ENCODE measurements at places on chromosomes 7 and 10.

- DNase-seq, result no peak
Observed at GRCh38 chr10:124722798-124723783, 21.1 kb downstream of the FAM53B start.

DNA sequence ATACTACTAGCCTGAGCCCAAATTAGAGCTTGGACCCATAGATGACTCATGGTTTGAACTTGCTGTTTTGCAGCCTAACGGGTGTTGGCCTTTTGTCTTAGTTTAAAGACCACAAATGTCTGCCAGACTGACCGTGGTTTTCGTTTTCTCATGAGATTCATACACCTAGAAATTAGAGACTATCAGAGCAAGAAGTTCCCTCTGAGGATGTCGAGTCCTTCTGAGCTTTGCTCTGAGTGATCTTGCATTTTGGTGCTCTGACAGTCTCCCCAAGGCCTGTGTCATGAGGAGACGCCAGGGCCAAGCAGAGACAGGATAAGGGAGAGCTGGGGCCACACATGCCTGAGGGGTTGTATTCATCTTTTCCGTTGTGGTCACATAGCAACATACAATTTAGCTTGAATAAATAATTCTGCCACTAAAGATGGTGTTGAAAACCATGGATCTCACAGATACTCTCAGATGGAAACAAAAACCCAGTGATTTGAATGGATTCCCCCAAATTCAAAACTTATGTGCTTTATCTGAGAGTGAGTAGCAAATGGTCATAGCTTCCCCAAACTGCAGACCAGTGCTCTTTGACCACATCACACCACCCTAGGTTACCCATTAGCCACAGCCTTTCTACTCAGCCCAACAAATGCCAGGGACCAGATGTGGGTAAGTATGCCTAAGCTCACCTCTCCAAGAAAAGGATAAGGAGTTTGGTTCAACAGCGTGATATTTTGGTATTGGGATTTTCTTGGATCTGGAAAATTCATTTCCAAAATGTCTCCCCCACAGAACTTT, 762.0 kb upstream of the IGFBP3 start:
- DNase-seq, result no peak

GRCh38 chr10:89389254-89389653, 3.2 kb upstream of the IFIT1 start:
- no peak for DNase-seq

GRCh38 chr10:72511459-72511858, 114.4 kb downstream of the MICU1 start:
- no peak for DNase-seq

- no peak for DNase-seq
Observed at GRCh38 chr7:157541295-157542067, 204.7 kb downstream of the DNAJB6 start.

DNA sequence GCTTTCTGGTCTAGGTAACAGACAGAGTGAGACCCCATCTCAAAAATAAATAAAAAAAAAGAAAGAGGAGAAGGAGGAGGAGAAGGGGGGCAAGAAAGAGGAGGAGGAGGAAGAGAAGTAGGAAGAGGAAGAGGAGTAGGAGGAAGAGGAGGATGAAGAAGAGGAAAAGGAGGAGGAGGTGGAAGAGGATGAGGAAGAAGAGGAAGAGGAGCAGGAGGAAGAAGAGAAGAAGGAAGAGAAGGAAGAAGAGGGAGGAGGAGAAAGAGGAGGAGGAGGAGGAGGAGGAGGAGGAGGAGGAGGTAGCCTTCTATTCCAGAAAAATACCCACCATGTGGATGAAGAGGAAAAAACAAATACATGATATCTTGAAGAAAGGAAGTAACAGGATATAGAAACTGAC, 172.1 kb downstream of the FRMD4A start:
- DNase-seq, result no peak

DNA sequence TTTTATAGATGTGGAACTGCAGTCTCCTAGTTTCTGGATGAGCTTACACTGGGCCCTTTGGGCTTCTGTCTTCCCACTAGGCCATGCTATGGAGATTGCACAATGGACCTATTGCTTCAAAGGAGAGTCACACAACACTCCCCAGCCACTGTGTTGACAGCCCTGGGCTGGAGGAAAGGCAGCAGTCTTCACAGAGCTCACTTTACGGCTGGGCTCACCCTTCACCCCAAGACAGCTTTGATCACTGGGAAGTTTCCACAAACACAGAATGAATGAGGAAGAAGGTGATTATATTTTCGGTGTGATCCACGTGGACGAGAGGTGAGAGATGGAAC, 92.7 kb upstream of the GDF10 start:
- no peak for DNase-seq

DNA sequence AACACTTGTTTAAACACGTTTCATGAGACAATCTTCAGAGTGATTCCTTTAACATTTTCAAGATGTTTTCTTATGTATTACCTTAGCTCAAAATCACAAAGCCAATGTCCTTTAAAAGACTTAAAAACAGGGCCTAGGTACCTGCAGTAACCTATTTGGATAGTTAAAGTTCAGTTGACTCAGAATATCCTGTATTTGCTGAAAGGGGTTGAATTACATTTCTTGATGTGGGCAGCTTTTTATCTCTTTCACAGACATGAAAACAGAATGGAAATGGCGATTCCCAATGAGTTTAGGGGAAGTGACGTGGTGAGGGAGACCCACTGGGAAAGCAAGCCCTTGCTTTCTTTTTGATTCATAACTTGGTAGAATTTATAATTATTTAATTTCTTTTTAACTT, 324.4 kb upstream of the AOAH start:
- DNase-seq, result no peak

- DNase-seq, result no peak
Observed at GRCh38 chr10:106226828-106227227, 937.7 kb downstream of the SORCS1 start.

DNA sequence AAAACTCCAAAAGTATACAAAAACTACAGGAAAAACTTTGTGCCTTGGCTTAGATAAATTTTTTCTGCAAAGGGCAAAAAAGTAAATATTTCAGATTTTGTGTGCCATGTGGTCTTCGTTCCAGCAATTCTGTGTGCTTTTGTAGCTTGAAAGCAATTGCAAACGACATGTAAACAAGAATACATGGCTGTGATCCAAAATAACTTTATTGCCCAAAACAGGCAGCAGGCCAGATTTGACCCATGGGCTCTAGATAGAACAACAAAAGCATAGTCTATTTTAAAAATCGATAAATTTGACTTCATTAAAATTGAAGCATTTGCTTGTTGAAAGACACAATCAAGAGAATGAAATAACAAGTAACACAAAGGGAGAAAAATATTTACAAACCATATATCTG, 336.6 kb downstream of the HPSE2 start:
- DNase-seq, result no peak

DNA sequence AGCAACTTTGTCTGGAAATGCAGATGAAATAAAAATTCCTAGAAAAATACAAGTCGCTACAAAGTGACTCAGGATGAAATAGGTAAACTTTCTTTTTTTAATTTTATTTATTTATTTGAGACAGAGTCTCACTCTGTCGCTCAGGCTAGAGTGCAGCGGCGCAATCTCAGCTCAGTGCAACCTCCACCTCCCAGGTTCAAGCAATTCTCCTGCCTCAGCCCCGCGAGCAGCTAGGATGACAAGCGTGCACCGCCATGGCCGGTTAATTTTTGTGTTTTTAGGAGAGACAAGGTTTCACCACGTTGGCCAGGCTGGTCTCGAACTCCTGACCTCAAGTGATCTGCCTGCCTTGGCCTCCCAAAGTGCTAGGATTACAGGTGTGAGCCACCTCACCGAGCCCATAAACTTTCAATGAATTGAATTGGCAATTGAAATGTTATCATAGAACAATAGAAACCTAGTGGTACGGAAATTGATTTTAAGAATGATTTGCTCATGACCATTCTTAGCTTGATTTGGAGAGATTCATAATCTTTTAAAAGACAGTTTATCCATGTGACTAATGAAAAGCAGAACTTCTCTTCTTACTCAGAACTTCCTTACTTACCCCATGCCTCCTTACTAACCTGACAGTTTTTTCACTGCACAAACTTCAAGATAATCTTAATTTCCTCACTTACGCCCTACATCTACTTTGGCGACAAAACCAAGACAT, 161.7 kb downstream of the FAM107B start:
- DNase-seq, result no peak

All from H1 (cell line).